ENCODE measurements at places on chromosomes 6 and 20. TPM values are rescaled to one million over a fixed set of nuclear protein-coding genes. Genes with fewer than 3 reads are reported as not detected.

OLIG3 gene
- not detected for total RNA-seq

ARFGEF3 gene
- total RNA-seq = 10.0 TPM

TBX18 gene
- total RNA-seq = not detected

KCNK15 gene
- not detected for total RNA-seq

DNA sequence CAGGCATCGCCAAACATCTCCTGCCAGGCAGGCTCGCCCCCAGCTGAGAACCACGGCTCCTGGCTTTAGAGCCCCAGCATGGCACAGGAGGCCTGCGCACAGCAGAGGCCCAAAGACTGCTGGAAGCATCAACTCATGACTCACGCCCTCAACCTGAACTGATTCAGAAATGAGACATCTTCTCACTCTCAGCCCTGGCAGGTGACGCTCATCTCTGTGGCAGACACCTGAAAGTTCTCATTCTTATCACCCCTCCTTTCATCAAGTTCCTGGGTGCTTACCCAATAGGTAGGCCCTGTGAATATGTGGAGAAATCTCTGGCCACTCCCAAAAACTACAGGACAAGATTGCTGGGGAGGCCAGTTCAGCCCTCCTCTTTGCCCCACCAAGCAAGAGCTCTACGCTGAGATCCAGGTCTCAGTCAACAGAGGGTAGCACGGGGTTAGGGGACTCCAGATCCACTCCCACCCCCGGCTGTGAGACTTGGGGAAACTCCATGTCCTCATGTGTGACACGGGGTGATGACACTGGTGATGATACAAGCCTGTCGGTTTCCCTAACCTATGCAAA lies 11.3 kb downstream of the NFATC2 start:
- DNase-seq = no peak

DNA sequence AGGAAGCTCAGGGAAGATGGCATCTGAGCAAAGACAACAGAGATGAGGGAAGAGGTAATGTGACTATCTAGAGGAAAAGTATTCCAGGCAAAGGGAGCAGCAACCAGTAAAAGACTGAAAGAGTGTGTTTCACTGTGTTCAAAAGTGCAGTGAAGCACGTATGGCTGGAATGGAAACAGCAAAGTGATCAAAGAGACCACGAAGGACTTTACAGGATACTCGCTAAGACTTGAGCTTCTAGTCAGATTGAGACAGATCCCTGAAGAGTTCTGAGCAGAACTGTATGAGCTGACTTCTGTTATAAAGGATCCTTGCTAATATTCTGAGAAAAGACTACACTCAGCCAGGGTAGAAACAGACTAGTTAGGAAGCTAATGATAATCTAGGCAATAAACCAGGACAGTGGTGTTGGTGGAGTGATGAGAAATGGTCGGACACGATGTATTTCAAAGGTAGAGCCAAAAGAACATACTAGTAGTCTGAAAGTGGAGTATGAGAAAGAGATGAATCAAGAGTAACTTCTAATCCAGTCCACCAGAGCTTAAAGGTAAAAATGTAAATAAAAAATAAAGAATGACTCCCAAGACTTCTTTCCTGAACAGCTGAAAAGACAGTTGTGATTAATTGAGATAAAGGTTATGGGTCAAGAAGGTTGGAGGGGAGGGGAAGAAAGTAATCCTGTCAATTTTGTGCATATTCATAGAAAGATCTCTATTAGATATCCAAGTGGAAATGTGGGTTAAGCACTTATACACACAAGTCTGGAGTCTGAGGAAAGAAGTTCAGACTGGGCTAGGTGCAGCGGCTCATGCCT lies 14.2 kb downstream of the SEC63 start:
- DNase-seq = no peak

DNA sequence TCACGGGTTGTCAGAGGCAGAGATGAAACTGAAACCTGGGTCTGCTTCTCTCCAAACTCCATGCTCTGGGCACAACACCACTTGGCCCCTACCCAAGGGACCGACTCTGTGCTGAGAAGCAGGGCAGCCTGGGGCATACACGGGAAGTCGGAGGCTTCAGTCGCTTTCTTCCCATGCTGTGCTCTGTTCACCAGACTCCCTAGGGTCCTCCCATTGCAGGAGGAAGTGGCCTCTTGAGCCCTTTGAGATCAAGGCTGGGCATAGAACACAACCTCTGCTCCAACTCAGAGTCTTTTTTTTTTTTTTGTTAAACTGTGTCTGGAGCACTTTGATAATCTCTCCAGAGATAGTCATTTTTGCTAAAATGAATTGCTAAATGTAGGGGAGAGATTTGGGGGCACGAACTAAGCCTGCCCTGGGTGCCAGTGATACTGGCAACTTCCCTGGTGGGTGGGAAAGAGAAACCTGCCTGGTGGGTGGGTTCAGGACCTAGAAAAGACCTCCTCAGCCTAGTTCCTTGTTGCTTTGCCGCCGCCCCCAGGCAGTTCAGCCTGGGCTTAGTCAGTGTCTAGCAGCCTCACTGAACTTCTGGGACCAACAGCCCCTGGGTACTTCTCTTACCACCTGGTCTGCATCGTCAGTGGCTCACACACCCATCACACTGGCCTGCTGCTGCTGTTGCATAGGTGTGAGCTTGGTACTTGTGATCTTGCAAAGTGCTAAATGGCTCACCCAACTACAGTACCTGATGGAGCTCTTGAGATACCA lies 62.0 kb downstream of the PPP1R14C start:
- DNase-seq = no peak

- no peak for DNase-seq
Observed at GRCh38 chr6:3341467-3341866, 82.7 kb downstream of the PSMG4 start.

DNA sequence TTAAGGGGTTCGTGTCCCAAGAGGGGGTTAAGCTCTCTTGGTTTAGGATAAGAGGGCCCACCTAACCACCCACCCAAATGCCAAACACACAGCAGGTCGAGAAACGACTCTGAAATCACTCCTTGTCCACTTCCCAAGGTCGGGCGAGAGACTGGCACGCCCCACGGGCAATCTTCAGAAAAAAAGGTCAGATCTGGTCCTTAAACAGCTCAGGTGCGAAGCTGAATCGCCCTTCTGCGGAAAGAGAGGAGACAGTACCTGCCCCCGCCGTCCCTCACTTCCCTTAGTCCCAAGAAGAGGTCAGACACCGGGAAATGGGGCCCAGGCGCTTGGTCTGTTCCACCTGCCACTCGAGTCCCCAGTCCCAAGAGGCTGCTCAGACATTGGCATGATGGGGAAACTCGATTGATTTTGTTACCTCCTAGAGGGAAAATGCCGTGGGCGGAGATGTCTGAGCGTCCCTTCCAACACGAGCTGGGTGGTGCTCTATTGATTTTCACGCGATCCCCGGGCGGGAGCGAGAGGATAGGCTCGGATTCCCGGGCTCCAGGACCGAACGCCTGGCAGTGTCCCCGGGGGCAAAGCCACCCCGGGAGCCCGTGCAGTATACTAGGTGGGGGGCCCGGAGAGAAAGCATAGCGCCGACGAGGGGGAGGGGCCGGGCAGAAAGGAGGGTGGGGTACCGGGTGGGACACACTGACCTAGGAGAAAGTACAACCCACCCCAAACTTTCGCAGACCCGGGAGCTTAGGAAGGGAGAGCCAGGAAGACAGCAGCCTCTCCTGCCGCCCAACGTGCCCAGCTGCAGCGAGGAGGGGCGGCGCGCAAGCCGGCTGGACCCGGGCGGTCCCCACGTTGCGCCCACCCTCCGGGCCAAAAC lies 1.1 kb upstream of the SAMD5 start:
- DNase-seq = peak; percentile 19

DNA sequence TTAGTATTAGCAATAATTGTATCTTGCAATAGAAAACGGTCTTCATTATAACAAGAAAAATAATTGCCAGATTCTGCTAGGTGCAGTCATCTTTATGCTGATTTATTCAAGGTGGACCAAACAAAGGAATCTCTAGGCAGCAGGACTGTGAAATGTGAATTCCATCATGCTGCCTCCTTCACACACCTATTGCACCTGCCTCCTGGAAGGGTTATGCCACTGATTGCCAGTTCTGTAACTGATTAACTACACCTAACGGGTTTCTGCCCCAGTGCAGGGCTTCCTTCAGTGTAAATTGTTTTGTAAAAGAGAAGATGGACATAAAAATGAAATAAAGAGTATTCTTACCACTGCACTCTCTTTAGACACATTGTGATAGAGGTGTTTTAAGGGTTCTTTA lies 96.1 kb downstream of the FOXO3 start:
- peak; percentile 10 for DNase-seq

DNA sequence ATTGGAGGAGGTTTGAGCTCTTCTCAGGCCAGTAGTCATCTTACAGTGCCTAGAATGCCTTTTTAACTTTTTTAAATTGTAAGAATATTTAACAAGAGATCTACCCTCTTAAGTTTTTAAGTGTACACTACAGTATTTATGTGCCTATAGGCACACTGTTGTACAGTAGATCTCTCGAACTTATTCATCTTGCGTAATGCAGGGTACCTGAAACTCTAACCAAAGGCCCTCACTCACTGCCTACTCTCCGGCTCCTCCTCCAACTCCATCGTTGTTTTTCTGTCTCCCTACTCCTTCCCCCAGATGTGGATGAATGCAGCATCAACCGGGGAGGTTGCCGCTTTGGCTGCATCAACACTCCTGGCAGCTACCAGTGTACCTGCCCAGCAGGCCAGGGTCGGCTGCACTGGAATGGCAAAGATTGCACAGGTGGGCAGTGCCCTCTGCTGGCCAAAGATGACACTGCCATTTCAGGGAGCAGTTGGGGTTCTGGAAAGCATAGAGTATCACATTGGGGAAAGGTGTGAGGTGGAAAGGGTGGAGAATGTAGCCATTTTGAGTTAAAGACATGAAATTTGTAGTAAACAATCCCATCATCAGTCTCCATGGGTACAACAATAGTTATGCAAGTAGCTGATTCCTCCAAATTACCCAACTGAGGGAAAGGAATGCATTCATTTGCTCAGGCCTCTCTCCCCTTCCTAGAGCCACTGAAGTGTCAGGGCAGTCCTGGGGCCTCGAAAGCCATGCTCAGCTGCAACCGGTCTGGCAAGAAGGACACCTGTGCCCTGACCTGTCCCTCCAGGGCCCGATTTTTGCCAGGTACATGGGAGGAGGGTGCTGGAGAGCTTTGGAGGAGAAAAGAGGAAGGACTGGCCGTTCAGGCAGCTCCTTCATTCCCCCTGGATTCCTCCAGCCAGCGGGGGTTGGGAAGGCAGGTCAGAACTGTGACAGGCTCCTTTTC lies 18.4 kb upstream of the ZNF76 start:
- DNase-seq = peak; percentile 89

GRCh38 chr20:54469293-54469692 lies 6.1 kb upstream of the DOK5 start:
- DNase-seq = no peak
